ENCODE measurements at places on chromosomes 1 and 21. TPM values are rescaled to one million over a fixed set of nuclear protein-coding genes. Genes with fewer than 3 reads are reported as not detected.
A peak's percentile ranks its signal among the peaks of the same experiment; 100 is the strongest.

- DNase-seq: no peak
Measured at GRCh38 chr21:34883491-34884271, 165.4 kb downstream of the RUNX1 start.

GRCh38 chr1:235583511-235584001, 66.0 kb downstream of the GNG4 start:
- DNase-seq: peak; percentile 12

GRCh38 chr21:26365849-26366248, 195.3 kb upstream of the APP start:
- no peak for DNase-seq

BLACAT1 gene
- 0.94 TPM for total RNA-seq

OR2T29 gene
- total RNA-seq: not detected

GRCh38 chr1:46148318-46148717, 15.9 kb upstream of the PIK3R3 start:
- no peak for DNase-seq

Measured in occipital lobe (tissue), 3 donors.